H1 (cell line): ENCODE measurements at places on chromosomes 2 and 18. TPM values are rescaled to one million over a fixed set of nuclear protein-coding genes. Genes with fewer than 3 reads are reported as not detected.

ASXL3 gene
- 1.3 TPM in 2 replicates for total RNA-seq

WDR75 gene
- 69.3 and 77.1 TPM in 2 replicates for total RNA-seq

ANKRD30B gene
- 0.11 TPM in 1 of 2 replicates, not detected in the other for total RNA-seq

COL3A1 gene
- total RNA-seq = 0.07 TPM in 1 of 2 replicates, not detected in the other

DNA sequence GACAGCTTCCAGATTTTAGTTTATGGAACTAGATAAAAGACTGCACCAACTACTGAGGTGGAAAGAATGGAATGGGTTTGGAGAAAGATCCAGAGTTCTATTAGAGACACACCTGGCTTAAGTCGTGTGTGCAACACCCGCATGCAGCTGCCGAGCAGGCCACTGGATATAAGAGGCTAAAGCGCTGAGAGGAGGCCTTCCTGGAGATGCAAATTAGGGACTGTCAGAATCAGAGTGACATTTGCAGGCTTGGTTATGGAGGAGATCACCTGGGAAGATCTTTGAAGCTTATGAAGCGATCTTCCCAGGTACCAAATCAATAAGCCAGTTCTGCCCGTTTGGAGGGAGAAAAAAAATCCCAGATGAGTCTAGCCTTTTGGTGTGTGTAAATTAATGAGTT, 30.4 kb upstream of the KLHL29 start:
- no peak for DNase-seq
- no peaks in the 10 kb centered on the region for H3K27me3 ChIP-seq
- H3K36me3 ChIP-seq = no peaks in the 10 kb centered on the region
- H3K4me1 ChIP-seq = peaks cover 2% of the 10 kb centered on the region
- no peak overlapping the region for H3K27ac ChIP-seq

DNA sequence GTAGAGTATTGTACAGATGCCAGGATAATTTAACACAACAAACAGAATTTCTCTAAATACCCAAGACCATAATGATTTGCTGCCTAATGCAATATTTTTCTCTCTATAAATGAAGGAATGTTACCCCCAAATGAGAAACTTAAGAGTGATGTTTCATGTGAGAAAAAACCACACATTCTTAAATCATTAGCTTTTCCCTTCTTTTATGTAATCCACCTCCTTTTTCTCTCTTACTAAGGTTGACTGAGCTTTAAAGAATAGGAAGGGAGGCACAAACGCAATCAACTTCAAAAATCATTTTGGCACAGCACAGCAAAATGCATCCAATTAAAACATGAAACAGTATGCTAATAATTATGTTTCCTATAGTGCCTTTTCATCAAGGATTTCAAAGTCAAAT, 698.1 kb upstream of the CDH2 start:
- no peaks in the 10 kb centered on the region for H3K4me1 ChIP-seq
- no peak overlapping the region for H3K27ac ChIP-seq
- H3K4me3 ChIP-seq = no peak overlapping the region
- H3K36me3 ChIP-seq = no peaks in the 10 kb centered on the region
- no peak for DNase-seq
- H3K27me3 ChIP-seq = no peaks in the 10 kb centered on the region

GRCh38 chr2:128345436-128346165, 26.9 kb upstream of the HS6ST1 start:
- H3K36me3 ChIP-seq = no peaks in the 10 kb centered on the region; the same call in 1 of the 2 replicates
- no peak for DNase-seq

GRCh38 chr18:35458677-35459441, 38.9 kb downstream of the INO80C start:
- H3K4me1 ChIP-seq = peaks cover 5% of the 10 kb centered on the region; the same call in 1 of the 2 replicates
- no peaks in the 10 kb centered on the region for H3K36me3 ChIP-seq

DNA sequence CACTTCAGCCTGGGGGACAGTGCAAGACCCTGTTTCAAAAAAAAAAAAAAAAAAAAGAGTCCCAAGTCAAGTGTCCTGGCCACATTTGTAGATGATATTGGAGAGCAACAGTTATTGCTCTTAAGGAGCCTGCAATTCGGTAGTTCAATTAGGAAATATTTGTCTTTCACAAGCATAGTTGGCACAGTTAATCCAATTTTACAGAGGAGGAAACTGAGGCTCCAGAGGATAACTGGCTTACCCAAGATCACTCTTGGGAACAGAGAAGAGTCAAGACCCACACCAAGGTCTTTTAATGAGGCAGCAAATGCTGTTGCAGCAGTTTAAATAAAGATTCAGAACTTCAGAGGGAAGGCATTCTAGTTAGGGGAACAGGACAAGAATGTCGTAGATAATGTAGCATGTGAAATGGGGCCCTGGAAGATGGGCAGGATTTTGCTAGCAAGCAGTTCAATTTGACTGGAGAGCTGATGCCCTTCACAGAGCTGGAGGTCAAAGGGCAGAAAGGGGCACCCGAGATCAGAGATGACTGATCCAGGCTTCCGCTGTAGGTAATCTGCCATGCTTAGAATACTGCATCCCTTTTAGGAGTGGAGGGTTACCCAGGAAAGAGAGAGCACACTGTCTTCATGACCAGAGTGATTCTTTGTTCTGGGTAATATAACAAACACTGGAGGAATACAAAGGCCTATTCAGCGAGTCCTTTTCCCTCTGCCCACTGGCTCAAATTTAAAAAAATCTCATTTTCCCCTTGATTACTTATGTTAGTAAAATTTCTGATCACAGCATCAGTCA, 3.0 kb downstream of the NPC1 start:
- H3K27ac ChIP-seq = no peak overlapping the region
- no peak overlapping the region for H3K4me3 ChIP-seq
- H3K36me3 ChIP-seq = peaks cover 4% of the 10 kb centered on the region; the same call in 1 of the 2 replicates
- no peaks in the 10 kb centered on the region for H3K27me3 ChIP-seq
- DNase-seq = no peak
- peaks cover 3% of the 10 kb centered on the region for H3K4me1 ChIP-seq

GRCh38 chr2:128970332-128971116, 651.9 kb upstream of the HS6ST1 start:
- no peak overlapping the region for H3K27ac ChIP-seq
- H3K36me3 ChIP-seq = no peaks in the 10 kb centered on the region
- no peak for DNase-seq
- H3K4me3 ChIP-seq = no peak overlapping the region
- H3K4me1 ChIP-seq = no peaks in the 10 kb centered on the region

GRCh38 chr2:29343830-29344229, 228.6 kb downstream of the CLIP4 start:
- H3K4me3 ChIP-seq = no peak overlapping the region
- DNase-seq = no peak
- H3K27ac ChIP-seq = no peak overlapping the region
- H3K27me3 ChIP-seq = no peaks in the 10 kb centered on the region

- H3K27me3 ChIP-seq = no peaks in the 10 kb centered on the region
- no peak overlapping the region for H3K27ac ChIP-seq
- no peak for DNase-seq
- peaks cover 8% of the 10 kb centered on the region for H3K4me1 ChIP-seq
- no peaks in the 10 kb centered on the region; the same call in 1 of the 2 replicates for H3K36me3 ChIP-seq
Measured at GRCh38 chr2:31255911-31256571, 22.1 kb downstream of the EHD3 start.

DNA sequence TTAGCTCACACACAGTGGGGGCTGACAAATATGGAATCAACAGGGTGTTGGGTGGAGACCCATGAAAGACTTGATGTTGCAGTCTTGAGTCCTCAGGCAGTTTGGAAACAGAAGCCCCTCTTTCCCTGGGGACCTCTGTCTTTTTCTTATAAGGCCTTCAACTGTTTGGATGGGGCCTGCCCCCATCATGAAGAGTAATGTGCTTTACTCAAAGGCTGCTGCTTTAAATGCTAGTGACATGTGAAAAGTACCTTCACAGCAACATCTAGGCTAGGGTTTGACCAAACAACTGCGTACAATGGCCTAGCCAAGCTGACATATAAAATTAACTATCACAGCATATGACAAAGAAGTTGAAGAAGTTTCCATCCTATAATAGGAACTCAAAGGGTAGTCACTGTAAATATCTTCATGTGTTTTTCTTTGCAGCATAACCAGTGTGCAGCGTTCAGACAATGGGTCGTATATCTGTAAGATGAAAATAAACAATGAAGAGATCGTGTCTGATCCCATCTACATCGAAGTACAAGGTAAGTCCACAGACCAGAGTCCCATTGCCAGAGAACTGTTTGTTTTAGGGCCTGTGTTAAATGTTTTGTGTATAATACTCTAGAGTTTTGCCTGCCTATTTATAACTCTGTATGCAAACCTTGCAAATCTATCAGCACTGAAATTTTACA, 46.3 kb downstream of the MERTK start:
- no peak overlapping the region for H3K27ac ChIP-seq
- no peaks in the 10 kb centered on the region; the same call in 1 of the 2 replicates for H3K36me3 ChIP-seq
- H3K4me3 ChIP-seq = no peak overlapping the region
- no peak for DNase-seq
- peaks cover 1% of the 10 kb centered on the region for H3K27me3 ChIP-seq

DNA sequence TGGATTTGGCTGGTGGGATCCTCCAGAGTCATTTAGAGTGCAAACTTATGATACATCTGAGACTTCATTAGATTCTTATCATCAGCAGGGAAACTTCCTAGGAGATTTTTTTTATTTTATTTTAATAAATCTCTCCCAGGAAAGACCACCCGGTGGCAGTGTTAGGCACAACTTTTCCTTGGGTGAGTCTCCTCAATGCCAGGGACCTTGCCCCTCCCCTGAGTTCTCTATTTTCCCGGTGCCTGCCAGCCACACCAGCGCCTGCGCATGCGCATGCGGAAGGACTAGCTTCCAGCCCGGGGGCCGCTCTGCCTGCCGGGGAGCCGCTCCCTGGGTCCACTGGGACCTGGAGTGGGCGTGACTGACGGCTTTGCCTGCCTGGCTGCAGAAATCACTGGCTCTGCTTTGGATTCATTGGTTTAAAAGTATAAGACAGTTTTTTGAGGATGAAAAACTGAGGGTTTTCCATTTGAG, 86.6 kb downstream of the TMEM182 start:
- no peak overlapping the region for H3K27ac ChIP-seq
- H3K4me1 ChIP-seq = peaks cover 3% of the 10 kb centered on the region
- H3K4me3 ChIP-seq = peak overlapping the region; percentile 46; the same call in 1 of the 2 replicates
- no peaks in the 10 kb centered on the region for H3K27me3 ChIP-seq

DNA sequence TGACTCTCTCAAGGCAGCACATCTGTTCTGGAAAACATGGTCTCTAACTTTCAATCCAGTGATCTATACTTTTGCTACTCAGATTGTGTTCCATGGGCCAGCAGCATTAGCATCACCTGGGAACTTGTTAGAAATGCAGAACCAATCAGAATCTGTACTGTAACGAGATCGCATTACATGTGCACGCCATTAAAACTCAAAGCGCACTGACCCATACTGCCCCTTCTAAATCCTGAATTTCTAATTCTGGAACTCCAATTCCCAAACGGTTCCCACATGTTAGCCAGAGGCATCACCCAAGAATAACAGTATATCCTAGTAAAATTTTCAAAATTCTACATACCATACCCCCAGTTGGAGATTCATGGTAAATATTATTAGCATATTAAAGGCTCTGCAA, 10.5 kb upstream of the DCTN1 start:
- no peaks in the 10 kb centered on the region for H3K36me3 ChIP-seq
- no peak overlapping the region for H3K27ac ChIP-seq
- peak overlapping the region; percentile 88 for H3K4me3 ChIP-seq
- H3K27me3 ChIP-seq = no peaks in the 10 kb centered on the region
- no peak for DNase-seq
- no peaks in the 10 kb centered on the region for H3K4me1 ChIP-seq

DNA sequence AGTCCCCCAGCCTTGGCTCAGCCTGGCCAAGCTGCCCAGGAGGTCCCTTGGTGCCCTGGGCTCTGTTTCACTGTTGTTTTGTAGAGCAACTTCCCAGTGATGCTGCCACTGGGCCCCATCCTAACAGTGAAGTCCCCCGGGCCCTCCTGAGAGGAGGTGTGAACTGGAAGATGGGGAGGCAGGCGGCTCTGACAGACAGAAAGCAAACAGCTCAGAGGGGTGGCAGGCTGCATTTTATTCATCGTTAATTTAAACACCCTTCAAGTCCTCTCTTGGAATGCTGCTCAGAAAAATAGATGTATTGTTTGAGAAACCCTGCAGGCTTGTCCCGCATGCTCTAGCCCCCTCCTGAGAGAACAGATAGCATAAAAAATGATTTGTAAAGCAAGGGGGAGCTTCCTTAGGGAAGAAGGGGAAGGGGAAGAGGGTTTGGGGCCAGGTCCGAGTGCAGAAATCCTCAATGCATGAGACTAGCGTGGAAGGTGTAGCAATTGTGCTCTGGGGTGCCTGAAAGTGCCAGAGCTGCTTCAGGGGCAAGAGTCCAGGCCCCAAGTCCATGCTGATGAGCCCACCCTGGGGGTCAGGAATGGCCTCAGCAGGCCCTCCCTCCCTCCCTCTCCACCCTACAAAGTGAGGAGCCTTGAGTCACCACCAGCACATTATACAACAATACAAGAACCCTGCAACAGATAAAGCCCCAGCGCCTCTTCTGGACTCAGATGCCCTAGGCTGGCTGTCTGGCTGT, 113.6 kb downstream of the MSH2 start:
- H3K27me3 ChIP-seq = no peaks in the 10 kb centered on the region
- H3K27ac ChIP-seq = no peak overlapping the region
- H3K4me1 ChIP-seq = peaks cover 3% of the 10 kb centered on the region
- H3K4me3 ChIP-seq = no peak overlapping the region

- H3K36me3 ChIP-seq = no peaks in the 10 kb centered on the region
- H3K27ac ChIP-seq = no peak overlapping the region
- no peaks in the 10 kb centered on the region for H3K27me3 ChIP-seq
- H3K4me3 ChIP-seq = no peak overlapping the region
Measured at GRCh38 chr2:31802711-31803110, 208.1 kb downstream of the MEMO1 start.

DNA sequence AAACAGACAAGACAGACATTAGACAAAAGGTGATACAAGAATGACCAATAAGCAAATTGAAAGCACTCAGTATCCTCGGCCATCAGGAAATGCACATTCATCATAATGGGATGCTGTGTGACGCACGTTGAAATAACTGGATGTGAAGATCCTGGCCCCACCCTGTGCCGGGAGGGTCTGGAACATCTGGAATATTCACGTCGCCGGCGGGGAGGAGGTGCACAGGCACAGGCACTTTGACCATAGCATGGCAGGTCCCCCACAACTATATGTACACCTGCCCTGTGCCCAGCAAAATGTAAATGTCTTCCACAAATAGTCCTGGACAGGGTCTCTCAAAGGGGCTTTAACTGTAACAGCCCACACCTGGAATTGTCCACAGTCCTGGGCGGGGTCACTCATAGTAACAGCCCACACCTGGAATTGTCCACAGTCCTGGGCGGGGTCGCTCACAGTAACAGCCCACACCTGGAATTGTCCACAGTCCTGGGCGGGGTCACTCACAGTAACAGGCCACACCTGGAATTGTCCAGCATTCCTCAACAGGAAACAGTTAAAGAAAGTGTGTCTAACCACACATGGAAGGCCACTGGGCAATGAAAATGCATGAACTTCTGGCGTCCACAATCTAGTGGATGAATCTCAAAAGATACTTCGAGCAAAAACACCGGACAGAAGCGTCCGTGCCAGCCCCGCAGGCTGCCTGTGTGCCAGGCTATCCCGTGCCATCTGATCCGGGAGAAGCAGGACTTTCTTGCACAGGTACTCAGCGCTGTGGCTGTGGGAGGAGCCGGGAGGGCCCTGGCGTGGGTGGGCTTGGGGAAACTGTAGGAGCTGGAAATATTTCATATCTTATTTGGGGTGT, 113.4 kb downstream of the RTP5 start:
- no peak for DNase-seq
- no peaks in the 10 kb centered on the region for H3K4me1 ChIP-seq
- no peaks in the 10 kb centered on the region for H3K27me3 ChIP-seq
- no peaks in the 10 kb centered on the region for H3K36me3 ChIP-seq
- H3K4me3 ChIP-seq = no peak overlapping the region
